ENCODE measurements at places on chromosomes 4 and X.

DNA sequence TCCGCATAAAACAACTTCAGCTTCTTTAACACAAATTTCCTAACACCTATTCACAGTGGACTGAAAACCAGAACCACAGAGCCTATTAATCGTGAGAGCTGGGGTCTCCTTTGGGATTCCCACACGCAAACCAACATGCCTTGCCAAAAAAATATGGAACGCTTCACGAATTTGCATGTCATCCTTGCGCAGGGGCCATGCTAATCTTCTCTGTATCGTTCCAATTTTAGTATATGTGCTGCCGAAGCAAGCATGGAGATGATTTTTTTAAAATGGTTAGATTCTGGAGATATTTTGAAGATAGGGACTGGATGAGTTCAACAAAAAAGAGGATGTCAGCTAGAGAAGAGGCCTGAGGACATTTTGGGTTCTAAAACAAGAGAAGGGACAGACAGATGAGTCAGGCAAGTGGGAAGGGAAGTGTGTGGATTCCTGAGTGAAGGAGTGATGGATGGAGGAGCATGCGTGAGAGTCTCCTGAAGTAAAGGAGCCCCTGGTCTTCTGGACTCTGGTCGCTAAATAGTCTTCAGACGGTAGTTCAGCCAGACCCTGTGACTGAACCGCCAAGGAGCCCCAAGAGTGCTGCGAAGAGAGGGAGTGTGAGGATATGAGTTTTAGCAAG, 9.5 kb upstream of the GATA1 start:
- no peak for DNase-seq

- DNase-seq: no peak
Measured at GRCh38 chr4:84796394-84796793, 170.1 kb downstream of the WDFY3 start.

DNA sequence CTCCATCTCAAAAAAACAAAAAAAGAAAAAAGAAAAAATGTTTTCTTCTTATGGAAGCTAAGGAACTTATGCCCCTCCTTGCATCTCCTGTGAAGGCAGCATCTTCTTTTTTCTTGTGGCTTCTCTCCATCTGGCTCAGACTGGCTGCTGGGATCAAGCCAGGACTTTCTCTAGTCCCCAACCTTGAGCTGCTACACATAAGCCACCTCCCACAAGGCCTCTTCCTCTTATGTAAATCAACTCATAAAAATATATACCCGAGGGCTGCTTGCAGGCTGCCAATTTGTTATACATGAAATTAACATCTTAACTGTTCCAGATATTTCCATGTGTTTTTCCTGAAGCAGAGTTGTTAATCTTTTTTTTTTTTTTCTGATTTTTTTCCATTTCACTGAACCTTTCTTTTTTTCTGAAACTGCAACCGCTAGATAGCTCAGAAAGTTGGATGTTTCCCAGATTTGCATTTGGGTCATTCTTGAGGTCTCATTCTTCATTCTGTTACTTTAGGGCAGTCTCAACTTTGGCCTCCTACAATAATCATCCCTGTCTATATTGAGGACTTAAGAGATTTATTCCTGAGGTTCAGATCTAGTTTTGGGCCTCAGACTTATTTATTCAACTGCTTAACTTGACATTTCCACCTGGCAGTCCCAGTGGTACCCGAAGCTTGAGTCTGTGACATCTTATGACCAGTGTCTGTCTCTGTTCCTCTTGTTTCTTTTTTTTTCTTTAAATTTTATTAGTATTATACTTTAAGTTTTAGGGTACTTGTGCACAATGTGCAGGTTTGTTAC, 10.3 kb downstream of the SNX25 start:
- DNase-seq: no peak

- no peak for DNase-seq
Measured at GRCh38 chr4:26867914-26868684, 7.5 kb downstream of the STIM2 start.

DNA sequence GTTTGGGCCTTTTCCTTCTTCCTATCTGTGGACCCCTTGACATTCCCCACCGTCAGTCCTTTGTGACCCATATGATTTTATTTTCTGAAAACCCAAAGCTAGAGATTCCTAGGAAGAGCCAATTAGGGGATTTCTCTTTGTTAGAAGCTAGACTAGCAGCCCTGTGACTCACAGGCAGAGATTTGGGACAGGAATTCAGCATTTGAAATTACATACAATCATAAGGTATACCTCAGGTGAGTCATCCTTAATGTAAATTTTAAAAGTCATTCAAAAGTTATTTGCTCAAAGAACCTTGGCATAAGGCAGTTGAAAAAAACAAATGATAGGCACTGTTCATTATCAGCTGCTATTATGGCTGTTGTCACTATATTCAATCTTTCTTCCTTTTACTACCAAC, 40.6 kb downstream of the USP26 start:
- DNase-seq: no peak

DNA sequence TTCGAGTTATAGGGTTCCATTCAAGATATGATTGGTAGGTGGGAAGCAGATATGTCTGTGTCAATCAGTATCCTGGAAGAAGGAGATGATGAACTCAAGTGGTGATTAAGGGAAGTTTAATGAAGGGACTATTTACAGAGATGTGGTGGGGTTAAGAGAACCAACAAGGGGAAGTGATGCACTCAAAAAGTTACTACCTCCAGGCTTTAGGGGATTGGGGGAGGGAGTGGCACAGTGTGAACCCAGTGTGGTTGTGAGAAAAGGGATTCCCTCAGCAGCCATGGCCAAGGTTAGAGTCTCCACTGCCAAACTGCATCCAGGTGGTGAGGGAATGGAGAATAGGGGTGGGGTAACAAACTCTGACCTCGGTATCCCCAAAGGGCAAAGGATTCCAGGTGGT, 27.9 kb downstream of the PKD2 start:
- no peak for DNase-seq

DNA sequence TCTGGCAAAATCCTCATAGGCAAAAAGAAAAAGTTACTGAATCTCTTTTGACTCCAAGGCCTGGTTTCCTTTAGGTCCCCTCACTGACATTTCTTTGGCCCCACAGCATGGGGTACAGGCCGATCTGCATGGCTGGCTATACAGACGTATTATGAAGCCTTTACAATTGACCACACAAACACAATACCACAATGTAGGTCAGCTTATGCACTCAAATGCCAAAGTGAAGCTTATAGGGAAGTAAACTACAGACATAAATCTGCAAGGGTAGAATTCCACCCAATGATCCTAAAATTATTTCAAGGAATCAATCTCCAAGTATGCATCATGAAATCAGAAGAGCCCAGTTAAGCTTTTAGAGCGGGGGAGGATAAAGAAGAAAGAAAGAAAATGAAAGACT, 20.7 kb downstream of the STX18 start:
- no peak for DNase-seq

DNA sequence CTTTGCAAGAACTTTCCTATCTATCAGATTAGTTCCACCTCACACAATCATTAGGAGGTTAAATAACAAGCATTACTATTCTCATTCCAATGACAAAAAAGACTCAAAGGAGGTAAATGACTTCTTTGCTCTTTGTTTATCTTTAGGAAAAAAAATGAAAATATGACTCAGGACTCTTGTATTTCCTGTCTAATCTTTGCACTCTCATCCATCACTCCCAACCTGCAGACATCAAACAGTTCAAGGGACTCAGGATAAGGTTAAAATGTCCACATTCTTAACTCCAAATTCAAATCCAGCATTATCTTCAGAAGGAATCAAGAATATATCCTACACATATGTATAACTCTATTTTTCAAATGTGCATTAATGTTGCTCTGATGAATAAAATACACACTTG, 139.6 kb downstream of the UNC5C start:
- no peak for DNase-seq

GRCh38 chrX:50827996-50828395, 14.0 kb upstream of the SHROOM4 start:
- no peak for DNase-seq

GRCh38 chr4:76059750-76060149, 14.8 kb upstream of the ART3 start:
- no peak for DNase-seq

- no peak for DNase-seq
Measured at GRCh38 chrX:6203462-6204215, 25.0 kb downstream of the NLGN4X start.

- no peak for DNase-seq
Measured at GRCh38 chrX:96376266-96376665, 308.4 kb upstream of the DIAPH2 start.

GRCh38 chrX:24055043-24055356, 244 bp downstream of the EIF2S3 start:
- DNase-seq: no peak

DNA sequence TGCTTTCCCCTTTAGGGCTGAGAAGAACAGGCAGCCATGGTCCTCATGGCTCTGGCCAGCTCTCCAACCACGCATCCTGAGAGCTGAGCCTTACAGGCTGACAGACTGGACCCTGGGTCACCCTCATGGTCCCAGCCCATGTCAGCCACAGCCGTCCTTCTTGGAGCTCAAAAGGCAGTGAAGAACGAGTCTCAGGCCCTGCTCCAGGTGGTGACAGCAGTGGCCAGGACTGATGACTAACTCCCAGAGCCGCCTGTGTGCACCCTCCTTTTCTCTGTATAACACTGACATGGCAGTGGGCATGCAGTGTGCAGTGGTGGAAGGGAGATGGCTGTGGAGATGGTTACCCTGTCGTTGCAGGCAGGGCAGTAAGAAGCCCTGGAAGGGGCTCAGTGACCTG, 10.3 kb upstream of the DUSP9 start:
- no peak for DNase-seq

DNA sequence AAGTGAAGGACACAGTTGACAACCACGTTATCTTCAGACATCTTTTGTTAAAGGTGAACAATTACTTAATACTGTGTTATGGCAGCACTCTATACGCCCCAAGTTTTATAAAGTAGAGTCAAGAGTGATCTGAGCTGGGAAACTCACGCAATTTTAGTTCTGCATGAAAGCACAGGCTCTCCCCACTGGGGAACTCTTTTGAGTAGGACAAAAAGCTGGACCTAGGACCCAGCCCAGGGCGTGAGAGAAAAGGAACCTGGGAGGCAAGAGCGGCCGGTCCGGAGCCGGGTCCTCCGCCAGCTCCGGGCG, 152.6 kb upstream of the SLC4A4 start:
- no peak for DNase-seq

GRCh38 chr4:110216129-110216528, 17.7 kb upstream of the ELOVL6 start:
- no peak for DNase-seq

GRCh38 chr4:114311787-114312186, 286.8 kb upstream of the UGT8 start:
- DNase-seq: no peak

DNA sequence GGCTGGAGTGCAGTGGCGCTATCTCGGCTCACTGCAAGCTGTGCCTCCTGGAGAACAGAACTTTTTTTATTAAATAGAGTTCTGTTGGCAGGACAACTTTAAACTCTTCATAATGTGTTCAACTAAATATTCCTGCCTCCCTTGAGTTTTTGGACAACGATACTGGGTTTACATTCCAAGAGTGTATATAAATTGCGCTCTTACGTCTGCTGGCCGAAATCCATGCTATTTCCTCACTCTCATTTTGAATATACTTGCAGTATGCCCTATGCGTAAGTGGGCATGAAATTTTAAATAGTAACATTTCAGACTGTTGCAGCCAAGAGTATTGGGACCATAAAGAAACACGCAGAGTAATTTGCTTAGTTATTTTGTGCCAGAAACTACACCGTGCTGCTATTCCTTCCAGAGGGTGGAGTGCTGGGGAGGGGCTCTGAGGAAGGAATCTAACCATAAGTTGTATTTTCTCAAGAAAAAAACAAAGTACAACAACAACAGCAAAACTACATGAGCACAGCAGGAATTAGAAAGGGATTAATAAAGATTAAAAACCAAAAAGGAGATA, 480.0 kb downstream of the NLGN4X start:
- DNase-seq: no peak

- no peak for DNase-seq
Measured at GRCh38 chrX:15475486-15475885, 17.6 kb downstream of the PIR start.

DNA sequence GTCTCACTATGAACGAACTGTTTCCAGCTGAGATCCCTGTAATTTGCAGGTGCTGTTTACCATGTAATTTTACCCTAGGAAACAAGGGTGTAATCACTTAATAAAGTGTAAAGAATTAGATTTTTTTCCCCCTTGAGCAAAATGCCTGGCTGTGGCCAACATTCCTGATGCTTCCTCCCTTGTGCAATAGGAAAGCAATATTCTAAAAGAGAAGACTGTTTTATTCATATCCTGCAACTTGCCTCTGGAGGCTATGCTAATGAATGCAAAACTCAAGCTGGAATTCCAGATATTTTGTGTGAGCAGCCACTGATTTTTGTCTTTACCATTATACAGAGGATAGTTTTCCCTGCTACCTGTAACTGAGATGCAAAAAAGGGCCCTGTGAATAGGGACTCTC, 98.0 kb downstream of the AWAT2 start:
- no peak for DNase-seq

DNA sequence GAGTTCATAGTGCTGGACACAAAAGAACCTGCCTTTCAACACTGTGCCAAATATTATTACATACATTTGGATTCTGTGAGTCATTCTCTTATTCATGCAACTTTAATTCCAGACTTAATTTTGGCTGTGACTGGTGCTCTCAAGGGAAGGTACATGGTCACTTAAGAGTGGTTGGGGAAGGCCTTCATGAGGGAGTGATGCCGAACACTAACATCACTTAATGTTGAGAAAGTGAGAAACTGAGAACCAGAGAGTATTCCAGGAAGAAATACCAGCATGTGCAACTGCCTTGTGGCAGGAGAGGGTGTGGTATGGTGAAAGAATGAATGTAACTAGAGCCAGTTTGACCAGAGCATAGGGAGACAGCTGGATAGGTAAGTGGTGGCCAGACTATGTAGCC, 41.5 kb upstream of the FHDC1 start:
- DNase-seq: no peak

DNA sequence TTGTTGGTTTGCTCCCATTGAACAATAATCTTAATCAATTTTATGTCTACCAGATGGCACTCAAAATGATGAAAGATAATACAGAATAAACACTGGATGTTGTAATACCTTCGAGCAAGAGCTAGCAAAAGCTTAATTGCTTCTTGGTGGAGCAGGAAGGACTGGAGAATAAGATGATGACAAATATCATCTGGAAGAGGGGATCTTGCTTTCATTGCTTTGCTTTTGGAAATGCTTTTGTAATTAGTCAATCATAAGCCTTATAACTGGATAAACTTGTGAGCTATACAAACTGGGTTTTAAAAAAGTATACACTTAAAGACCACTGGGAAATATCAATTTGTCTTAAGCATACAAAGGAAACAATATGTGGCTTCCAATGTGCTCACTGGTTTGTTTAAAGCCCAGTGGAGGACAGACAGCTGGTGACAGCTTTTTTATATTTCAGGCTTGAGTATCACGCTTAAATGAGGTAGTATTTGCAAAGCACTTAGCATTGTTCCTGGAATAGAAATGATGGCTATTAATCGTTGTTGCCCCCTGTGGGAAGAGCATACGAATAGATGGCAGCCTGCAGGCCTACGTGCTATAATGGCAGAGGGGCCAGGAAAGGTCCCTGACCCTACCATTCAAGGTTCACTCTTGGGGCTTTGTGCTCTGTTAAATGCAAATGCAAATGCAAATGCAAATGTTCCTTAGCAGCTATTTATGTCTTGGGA, 61.2 kb downstream of the TMEM150C start:
- DNase-seq: no peak

- DNase-seq: no peak
Measured at GRCh38 chr4:56147371-56147770, 198.6 kb downstream of the CEP135 start.

All from activated CD8-positive, alpha-beta memory T cell treated with anti-CD3 and anti-CD28 coated beads, Interleukin-2, amount 50 U/mL, for 4 hours (primary cell).